ENCODE measurements at places on chromosomes 6 and 20.
A peak's percentile ranks its signal among the peaks of the same experiment; 100 is the strongest.

- no peak for DNase-seq
Measured at GRCh38 chr6:27448456-27448855, 24.4 kb downstream of the ZNF184 start.

- DNase-seq: no peak
Measured at GRCh38 chr6:139438775-139439174, 64.3 kb upstream of the CITED2 start.

- no peak for DNase-seq
Measured at GRCh38 chr20:23046431-23046830, 3.0 kb downstream of the THBD start.

GRCh38 chr20:44649976-44650375 lies 1.5 kb downstream of the ADA start:
- DNase-seq: no peak

GRCh38 chr6:170034294-170034693 lies 256.6 kb downstream of the DLL1 start:
- DNase-seq: no peak

GRCh38 chr20:55761100-55761499 lies 244.2 kb downstream of the CBLN4 start:
- DNase-seq: no peak

DNA sequence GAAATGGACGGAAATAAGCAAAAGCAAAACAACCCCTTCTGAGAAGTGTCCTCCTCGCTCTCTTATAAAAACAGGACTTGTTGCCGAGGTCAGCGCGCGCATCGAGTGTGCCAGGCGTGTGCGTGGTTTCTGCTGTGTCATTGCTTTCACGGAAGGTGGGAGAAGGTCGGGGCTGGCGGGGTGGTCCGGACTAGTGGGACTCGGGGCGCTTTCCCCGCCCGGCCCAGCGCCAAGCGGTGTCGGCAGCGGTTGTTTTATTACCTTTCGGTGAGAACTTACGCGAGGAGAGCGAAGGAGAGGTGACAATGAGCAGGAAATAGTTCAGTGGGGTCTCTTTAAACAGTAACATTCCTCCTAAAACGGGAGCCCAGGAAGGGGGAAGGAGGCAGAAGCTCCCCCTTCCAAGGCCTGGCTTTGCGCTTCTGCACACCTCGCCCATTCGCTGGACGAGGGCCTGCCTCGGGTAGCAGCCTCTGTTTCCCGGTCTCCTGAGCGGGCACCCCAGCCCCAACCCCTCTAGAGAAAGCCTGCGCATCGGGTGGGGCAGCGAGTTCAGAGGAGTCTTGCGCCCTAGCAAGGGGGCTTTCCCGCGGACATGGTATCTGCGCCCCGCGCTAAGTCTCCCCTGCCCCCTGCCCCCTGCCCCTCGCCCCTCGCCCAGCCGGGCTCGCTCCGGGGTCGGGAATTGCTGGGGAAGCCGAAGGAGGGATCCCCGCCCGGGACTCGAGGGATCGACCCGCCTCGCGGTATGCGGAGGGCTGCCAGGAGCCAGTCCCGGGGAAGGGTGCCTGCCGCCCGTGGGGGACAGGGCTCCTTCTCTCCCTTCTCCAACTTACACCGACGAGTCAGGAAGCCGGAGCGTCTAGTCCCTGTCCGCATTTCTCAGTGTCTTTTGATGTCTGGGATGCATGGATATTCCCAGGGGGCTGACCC lies 1.2 kb upstream of the TBXT start:
- DNase-seq: no peak

- no peak for DNase-seq
Measured at GRCh38 chr6:11615214-11615602, 77.7 kb downstream of the TMEM170B start.

GRCh38 chr20:9141921-9142320 lies 73.0 kb downstream of the PLCB4 start:
- no peak for DNase-seq

- no peak for DNase-seq
Measured at GRCh38 chr6:63355632-63356031, 35.8 kb upstream of the LGSN start.

DNA sequence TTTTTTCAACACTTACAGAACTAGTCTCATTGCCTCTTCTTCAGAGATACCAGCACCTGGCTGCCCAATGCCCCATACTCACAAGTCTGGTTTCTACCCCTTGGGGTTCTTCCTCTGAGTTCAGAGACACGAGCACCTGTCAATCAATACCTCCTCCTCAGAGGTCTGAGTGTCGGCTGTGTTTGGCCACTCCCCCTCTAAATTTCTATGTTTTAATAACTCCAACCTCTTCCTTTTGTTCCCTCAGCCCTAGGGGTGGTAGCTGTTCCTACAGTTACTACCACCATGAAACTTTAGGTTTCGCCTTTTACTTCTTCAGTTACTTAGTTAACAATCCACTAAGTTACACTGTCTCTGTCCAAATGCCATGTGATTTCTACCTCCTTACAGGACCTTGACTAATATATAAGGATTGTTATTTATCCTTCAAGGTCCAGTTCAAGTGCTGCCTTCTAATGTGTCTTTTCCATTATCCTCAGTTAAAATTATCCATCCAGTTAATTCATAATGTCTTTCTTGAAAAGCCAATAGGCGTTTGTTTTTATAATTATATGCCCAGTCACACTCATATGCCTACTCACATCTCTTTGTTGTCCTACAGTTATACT lies 14.6 kb upstream of the PHF20 start:
- no peak for DNase-seq

- peak; percentile 75 for DNase-seq
Measured at GRCh38 chr6:158817728-158818580, 1.2 kb downstream of the EZR start.

DNA sequence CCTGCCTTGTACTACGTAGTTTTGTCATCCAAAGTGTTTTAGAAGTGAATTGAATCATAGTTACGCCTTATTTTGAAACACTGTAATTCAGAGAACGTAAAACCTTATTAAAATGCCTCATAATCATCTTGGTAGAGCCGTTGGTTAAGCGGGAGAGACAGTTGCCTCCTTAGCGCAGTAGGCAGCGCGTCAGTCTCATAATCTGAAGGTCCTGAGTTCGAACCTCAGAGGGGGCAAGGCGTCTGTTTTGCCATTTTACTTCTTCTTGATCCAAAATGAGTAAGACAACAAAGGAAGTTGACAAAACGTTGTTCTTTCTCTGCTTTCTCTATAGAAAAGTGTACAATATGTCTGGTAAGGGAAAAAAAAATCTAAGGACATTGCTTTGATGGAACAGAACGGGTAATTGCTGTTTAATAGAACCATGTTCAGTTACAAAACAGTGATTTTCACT lies 20.7 kb upstream of the TRIM27 start:
- peak; percentile 36 for DNase-seq

- no peak for DNase-seq
Measured at GRCh38 chr20:59576216-59576953, 28.0 kb upstream of the PHACTR3 start.

DNA sequence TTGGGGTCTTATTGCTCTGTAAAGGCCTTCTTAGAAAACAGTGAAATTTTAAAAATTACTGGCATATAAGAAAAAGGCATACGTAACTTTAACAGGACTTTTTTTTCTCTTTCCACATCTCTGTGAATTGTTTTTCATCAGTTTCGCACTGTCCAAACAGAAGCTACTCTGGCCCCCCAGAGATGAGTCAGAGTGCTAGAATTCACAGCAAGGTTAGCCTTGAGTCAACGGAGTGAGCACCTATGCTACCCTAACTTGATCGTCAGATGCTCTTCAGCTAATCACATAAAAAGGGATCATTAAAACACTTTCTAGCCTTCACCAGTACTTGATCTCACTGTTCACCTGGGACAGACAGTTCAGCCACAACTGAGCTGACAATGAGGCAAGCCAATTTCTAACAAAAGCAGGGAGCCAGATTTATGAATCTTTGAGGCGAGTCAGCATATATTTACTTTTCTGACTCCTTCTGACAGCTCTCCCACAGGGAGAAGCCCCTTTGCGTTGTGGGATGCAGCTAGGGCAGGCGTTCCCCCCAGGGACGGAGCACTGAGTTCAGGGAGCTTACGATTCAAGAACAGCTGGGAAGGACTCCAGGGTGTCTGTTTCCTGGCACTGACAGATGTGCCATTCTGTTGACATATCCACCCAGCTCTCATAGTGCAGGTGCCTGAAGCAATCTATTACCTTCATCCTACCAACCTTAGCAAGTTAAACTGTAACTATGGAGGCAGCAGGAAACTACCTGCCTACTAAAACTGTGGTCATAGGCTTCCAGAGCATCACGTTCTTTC lies 46.4 kb upstream of the SPDEF start:
- no peak for DNase-seq

GRCh38 chr6:27553123-27553904 lies 80.4 kb upstream of the ZNF184 start:
- no peak for DNase-seq

DNA sequence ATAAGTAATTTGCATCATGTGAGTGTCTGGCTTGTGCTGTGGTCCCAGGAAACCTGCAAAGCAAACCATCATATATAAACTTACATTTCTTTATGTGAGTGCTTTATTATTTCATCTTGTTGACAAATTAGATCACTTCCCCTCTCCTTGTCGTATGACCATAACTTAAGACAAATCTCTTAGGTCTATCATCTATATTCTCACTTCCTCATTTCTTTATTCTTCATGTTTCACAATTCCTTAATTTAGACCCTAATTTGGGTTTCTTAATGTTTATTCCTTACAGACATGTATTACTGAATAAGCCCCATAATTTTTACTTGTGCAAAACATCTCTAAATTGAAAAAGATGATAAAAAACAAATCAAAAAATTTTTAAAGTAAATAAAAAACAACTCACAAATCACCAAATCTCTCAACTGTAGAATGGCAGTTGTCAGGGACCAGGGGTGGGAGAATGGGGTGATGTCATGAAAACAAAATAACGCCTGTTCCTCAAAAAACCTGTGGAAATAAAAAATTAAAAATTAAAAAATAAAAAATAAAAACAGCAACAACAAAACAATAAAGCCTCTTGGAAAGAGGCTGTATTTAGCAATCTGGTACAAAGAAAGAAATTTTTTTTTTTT lies 49.5 kb upstream of the FBXO30 start:
- no peak for DNase-seq
